Activated CD8-positive, alpha-beta memory T cell treated with anti-CD3 and anti-CD28 coated beads for 4 hours (primary cell): ENCODE measurements at places on chromosomes 2 and 18.

- DNase-seq, result no peak
Measured at GRCh38 chr18:8264861-8265411, 344.3 kb upstream of the RAB12 start.

DNA sequence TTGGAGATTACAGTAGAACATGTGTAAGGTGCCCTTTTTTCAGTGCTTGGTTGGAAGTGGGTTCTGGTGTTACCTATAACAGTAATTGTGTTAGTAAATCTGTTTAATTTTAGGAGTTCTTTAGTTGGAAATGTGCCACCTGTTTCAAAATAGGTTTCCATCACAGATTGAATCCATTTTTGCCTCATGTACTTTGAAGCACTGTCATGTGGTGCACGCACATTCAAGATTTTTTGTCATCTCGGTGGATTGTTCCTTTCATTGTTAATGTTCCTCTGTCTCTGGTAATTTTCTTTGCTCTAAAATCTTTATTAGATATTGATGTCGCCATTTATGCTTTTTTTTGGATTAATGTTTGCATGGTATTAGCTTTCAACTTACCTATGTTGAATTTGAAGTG is 1.3 kb downstream of the ATP9B start:
- DNase-seq, result no peak

DNA sequence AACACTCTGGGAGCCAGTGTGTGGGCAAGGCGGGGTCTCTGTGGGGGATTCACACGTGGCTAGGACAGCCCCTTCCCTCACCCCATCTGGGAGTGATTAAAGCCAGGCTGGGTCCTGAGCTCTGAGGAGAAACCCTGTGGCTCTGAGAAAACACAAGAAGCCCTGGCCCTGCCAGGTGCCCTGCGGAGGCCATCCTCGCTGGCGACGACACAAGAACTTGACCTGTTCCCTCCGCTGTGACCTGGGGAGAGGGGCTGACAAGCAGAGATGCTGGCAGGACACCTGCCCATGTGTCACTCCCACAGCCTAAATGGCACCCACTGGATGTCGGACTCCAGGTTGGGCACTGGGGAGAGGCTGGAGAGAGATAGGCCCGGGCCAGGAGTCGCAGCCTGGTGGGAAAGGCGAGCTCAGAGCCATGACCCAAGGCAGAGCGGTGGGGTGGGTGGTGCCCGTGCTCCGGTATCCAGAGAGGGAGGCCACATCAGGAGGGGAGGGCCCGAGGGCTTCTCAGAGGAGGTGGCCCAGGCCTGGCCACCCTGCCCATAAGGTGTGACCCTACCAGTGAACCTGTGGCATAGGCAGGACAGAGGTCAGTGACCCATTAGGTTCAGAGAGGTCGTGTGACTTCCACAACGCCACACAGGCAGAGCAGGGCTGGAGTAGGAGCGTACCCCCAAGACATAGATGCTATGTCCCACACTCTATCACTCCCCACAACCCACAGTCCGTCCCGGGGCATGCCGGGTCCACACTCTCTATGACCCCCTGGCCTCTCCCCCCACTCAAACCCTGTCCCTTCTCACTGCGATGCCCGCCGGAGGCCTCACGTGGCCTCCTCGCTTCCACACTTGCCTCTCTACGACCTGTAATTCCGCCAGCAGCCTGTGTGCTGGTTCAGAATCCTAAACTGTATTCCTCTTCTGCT is 59.4 kb upstream of the HPCAL1 start:
- no peak for DNase-seq

DNA sequence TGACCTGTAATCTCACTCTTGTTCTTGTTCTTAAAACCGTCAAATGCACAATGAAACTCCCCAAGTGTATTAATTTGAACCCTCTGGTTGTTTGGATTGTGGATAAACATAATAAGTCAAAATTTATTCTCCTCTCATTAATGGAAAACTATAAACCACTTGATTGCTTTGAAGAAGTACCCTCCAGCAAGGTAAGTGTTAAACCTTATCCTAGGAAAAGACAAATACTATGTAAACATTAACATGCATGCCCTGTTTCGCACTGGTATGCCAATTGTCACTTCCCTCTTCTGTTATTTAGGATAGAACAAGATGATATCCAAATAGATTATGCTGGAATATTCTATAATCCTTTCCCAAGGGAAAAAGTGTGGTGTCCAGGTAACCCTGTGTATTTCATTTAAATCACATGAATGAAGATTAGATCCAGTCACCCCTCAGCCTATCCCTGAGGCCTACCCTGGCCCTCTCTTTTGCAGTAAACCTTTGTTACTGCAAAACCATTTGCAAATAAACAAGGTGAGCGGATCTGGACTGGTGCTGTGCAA is 1.3 kb downstream of the ADI1 start:
- DNase-seq, result no peak

DNA sequence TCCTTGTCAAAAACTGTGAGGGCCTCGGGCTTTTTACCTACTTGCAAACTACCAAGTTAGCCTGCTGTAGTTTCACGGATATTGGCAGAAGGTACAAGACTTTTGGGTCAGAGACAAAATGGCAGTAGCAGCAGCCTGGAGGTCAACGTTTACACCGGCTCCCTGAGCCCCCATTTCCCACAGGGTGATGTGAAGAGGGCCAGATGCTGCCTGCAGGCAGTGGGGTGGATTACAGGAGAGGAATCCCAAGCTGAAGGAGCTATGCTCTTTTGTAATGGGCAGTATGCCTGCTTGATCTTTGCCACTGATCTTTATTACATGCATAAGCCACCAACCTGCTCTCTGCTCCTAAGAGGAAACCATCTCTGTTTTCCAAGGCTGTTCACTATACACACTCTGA is 29.5 kb upstream of the SP5 start:
- DNase-seq, result no peak

DNA sequence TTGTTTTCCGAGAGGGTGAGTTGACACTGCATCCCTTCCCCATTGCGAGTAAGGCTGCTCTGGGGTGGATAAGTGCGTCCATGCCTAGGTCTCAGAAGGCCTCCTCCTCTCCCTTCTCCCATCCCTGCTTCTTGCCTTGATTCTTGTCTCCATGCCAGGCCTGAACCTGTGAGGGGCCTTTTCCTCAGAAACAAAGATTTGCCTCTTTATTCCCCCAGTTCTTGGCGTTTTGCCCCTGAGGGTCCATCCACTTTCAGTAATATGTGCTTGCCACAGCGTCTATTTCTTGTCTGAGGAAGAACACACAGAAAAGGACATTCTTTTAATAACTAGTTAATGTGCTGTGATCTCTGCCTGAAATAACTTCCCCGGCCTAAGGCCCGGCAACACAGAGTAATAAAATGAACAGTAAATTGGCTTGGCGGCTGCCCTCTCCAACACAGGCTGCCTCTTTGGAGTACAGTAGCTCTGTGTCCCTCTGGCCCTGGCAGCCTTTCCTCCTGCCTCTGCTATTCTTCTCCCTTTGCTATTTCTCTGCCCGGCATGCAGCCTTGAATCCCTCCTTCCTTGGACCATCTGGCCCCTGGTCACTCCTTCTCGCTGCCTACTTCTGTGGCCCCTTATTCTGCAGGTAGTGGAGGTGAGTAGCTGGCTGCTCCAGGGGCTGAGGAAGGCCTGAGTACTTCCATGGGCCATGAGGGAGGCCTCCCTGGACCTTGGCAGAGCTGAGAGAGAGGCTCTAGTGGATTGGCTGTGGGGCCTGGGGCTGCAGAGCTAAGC is 4.4 kb downstream of the EHD3 start:
- DNase-seq, result no peak

GRCh38 chr2:47223980-47224379 is 68.9 kb upstream of the STPG4 start:
- DNase-seq, result no peak

GRCh38 chr2:39407516-39408296 is 29.4 kb downstream of the MAP4K3 start:
- no peak for DNase-seq

DNA sequence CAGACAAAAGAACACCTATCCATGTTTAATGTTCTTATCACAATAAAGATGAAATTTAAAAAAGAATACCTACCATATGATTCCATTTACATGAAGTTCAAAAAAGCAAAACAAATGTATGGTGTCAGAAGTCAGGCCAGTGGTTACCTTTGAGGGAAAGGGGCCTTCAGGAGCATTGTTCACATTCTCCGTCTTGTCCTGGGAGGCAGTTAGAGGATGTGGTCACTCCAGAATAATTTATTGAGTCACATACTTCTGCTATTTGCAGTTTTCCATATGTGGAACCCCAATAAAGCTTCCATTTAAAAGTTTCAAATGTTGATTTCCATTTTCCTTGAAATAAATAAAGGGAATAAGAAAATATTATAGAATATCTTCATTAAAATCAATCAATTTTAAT is 41.6 kb upstream of the POU3F3 start:
- DNase-seq, result no peak

DNA sequence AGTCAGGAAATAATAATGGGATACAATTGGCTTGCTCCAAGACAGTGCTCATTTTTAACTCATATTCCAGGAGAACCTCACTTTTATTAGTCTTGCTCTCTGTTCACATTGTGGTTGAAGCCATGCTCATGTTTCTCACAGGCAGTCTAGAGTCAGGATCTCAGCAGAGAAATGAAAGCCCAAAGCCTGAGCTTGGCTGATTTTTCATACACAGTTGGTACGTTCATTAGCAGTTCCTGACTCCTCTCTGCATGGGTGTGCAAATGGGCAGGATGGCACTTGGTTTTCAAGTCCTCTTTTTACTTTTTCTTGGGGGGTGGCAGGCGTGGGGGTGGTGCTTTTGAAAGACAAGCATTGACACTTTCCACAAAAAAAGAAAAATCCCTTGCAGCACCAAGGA is 56.0 kb upstream of the KLF7 start:
- no peak for DNase-seq
